ENCODE measurements at places on chromosomes 16 and 17. TPM values are rescaled to one million over a fixed set of nuclear protein-coding genes. Genes with fewer than 3 reads are reported as not detected.

GRCh38 chr17:81487487-81488275 is 24.9 kb downstream of the ACTG1 start:
- peak; percentile 38 for DNase-seq

GRCh38 chr17:12136646-12137045 is 116.0 kb downstream of the MAP2K4 start:
- DNase-seq = no peak

DNA sequence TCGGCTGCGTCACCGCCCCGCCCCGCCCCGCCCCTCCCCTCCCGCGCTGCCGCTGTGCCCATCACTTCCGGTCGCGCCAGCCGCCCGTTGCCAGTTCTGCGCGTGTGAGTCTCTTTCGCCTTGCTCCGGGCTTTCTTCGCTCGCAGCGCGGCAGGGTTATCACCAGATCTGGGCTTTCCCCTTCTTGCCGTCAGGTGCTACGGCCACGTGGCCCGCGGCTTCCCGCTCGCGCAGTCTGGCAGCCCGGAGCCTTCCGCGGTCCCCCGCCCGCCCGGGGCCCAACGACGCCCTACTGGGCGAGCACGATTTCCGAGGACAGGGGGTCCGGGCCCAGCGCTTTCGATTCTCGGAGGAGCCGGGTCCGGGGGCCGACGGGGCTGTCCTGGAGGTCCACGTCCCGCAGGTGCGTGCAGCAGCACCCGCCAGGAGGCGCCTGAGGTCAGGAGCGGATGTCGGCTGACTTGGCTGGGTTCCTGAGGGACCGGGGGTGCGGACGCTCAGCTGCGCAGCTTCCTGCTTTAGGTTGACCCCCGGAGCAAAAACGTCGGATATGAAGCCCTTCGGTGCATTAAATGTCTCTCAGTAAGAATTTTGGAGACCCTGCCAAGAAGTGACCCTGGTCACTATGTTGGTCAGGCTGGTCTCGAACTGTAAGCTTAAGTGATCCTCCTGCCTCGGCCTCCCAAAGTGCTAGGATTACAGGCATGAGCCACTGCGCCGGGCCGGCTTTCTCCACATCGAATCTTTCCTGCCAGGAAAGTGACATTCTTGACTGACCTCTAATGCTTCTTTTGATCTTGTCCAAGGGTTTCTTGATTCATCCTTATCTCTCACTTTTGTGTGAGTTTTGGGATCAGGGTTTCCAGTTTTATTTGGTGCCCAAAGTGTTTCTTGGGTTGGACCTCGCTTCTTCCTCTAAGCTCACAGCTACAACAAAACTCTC is at the start of gene METTL23:
Gene METTL23, plus strand, starts transcription at position 64 of the 943 bp plus-strand sequence. CDS start 2,872 bp downstream, outside the sequence.
- peak; percentile 60 for DNase-seq

- peak; percentile 81 for DNase-seq
Observed at GRCh38 chr17:50523208-50523607, 9.3 kb upstream of the EPN3 start.

The SLC2A4 gene
- polyA plus RNA-seq = 0.02 TPM

The HBQ1 gene
- polyA plus RNA-seq = 0.45 TPM

The MYL11 gene
- polyA plus RNA-seq = 0.29 TPM

The MT1F gene
- 7.1 TPM for polyA plus RNA-seq

The NOG gene
- polyA plus RNA-seq = 3.6 TPM

The CCL4 gene
- not detected for polyA plus RNA-seq

The NPTX1 gene
- polyA plus RNA-seq = 0.14 TPM

Data from mammary epithelial cell (primary cell).